T-cell (primary cell): ENCODE measurements at places on chromosomes 12 and 14. TPM values are rescaled to one million over a fixed set of nuclear protein-coding genes. Genes with fewer than 3 reads are reported as not detected.

Gene ERBB3
- 9.7 TPM for total RNA-seq

- H3K27ac ChIP-seq, result no peak overlapping the region
- no peak overlapping the region for H3K4me3 ChIP-seq
- no peak for DNase-seq
- H3K36me3 ChIP-seq, result peaks cover 3% of the 10 kb centered on the region
- H3K4me1 ChIP-seq, result no peaks in the 10 kb centered on the region
Measured at GRCh38 chr12:123019841-123020138, 39.3 kb downstream of the ARL6IP4 start.

- peak overlapping the region; percentile 85 for H3K27ac ChIP-seq
- H3K4me1 ChIP-seq, result peaks cover 16% of the 10 kb centered on the region
- H3K27me3 ChIP-seq, result no peaks in the 10 kb centered on the region
- peak overlapping the region; percentile 27 for H3K4me3 ChIP-seq
Measured at GRCh38 chr14:101705733-101706508, 55.6 kb upstream of the PPP2R5C start.

- H3K27me3 ChIP-seq, result no peaks in the 10 kb centered on the region
- H3K36me3 ChIP-seq, result peaks cover 11% of the 10 kb centered on the region
- peak overlapping the region; percentile 77 for H3K27ac ChIP-seq
- no peak for DNase-seq
- peaks cover 69% of the 10 kb centered on the region for H3K4me1 ChIP-seq
Measured at GRCh38 chr14:61439779-61440418, 118.5 kb downstream of the PRKCH start.

DNA sequence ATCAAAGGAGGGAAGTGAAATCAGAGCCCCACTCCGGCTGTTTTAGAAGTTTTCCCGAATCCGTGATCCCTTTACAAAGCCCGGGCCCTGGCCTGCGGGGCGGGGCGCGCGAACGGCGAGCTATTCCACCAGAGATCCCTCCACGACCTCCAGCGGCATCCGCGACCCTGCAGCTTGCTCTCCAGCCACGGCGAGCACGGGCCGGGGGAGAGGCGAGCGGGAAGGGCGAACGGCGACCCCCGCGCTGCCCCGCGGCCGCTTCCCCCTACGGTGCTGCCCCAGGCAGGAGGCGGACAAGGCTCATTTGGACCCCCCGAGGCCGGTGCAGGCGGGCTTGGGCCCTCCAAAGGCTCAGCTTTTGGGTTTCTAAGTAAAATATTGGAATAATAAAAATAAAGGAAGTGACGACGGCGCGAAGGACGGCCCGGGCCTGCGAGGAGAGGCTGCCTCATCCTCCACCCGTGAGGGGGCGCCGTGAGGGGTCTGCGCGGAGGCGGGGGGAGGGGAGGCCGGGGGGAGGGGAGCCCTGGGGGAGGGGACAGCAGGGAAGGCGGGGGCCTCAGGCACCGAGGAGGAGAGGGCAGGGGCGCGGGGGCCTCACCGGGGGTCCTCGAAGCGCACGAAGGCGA is 613 bp downstream of the SRSF9 start:
- DNase-seq, result no peak
- peaks cover 10% of the 10 kb centered on the region for H3K4me1 ChIP-seq
- peak overlapping the region; percentile 89 for H3K4me3 ChIP-seq
- H3K36me3 ChIP-seq, result peaks cover 24% of the 10 kb centered on the region
- H3K27ac ChIP-seq, result peak overlapping the region; percentile 40
- H3K27me3 ChIP-seq, result no peaks in the 10 kb centered on the region

- DNase-seq, result no peak
- no peaks in the 10 kb centered on the region for H3K4me1 ChIP-seq
- H3K27ac ChIP-seq, result no peak overlapping the region
Measured at GRCh38 chr12:21073129-21073528, 57.9 kb upstream of the SLCO1B1 start.

Gene PLCZ1
- total RNA-seq, result not detected

DNA sequence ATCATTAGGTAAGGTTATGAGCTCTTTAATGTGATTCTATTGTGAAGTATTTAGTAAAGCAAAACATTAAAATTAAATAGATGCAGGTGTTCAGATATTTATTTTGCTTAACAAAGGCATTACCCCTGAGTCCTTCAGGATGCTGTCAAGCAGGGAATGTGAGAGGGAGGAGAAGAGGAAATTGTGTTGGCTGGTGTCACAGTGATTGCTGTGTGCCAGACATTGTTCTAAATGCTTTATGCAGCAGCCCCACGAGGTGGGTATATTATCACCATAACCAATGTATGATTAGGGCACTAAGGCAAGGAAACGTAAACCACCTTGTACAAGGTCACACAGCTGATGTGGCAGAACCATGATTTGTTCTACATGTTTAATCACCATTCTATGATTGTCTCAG is 80.1 kb downstream of the STAB2 start:
- H3K4me3 ChIP-seq, result no peak overlapping the region
- no peaks in the 10 kb centered on the region for H3K36me3 ChIP-seq
- H3K27ac ChIP-seq, result no peak overlapping the region
- H3K4me1 ChIP-seq, result no peaks in the 10 kb centered on the region

DNA sequence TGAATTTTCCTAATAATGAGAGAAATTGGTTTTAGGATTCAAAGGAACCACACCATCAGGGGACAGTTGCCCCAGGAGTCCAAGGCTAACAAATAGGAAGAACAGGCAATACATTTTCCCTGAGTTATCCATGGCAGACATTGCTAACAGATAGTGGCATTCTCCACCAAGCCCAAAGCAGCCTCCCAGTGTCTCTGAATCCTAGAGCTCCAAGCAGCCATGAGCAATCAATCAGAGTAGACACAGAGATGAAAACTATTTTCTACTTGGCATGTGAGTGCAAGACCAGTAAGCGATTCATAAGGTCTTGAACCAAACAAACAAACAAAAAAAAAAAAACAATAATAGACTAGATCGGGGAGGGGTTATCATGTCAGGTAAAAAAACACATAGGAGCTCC is 515.7 kb downstream of the MED13L start:
- H3K36me3 ChIP-seq, result no peaks in the 10 kb centered on the region
- no peaks in the 10 kb centered on the region for H3K4me1 ChIP-seq
- DNase-seq, result no peak
- no peak overlapping the region for H3K27ac ChIP-seq
- peaks cover 2% of the 10 kb centered on the region for H3K27me3 ChIP-seq

Gene NTN4
- 3.4 TPM for total RNA-seq

- peaks cover 3% of the 10 kb centered on the region for H3K4me1 ChIP-seq
- no peak overlapping the region for H3K27ac ChIP-seq
- DNase-seq, result no peak
- H3K4me3 ChIP-seq, result no peak overlapping the region
Measured at GRCh38 chr12:7039403-7039802, 21.1 kb upstream of the C1S start.

DNA sequence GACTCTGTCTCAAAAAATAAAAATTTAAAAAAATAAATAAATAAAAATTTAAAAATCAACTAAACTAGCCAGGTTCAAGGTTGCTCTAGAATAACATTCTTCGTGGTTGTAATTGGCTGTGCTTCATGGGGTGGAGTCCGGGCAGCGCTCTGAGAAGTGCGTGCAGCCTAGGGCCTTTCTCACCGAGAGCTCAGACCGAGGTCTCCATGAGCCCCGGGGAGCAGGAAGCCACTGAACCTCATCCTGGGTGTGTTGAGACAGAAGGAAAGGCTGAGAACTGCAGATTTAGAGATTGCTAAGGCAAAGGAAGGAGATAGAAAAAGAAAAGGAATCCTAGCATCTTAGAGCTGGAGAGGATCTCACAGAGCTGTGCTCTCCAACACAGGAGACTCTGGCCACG is 14.7 kb downstream of the P2RX4 start:
- peak; percentile 46 for DNase-seq
- no peak overlapping the region for H3K4me3 ChIP-seq
- peaks cover 20% of the 10 kb centered on the region for H3K36me3 ChIP-seq

DNA sequence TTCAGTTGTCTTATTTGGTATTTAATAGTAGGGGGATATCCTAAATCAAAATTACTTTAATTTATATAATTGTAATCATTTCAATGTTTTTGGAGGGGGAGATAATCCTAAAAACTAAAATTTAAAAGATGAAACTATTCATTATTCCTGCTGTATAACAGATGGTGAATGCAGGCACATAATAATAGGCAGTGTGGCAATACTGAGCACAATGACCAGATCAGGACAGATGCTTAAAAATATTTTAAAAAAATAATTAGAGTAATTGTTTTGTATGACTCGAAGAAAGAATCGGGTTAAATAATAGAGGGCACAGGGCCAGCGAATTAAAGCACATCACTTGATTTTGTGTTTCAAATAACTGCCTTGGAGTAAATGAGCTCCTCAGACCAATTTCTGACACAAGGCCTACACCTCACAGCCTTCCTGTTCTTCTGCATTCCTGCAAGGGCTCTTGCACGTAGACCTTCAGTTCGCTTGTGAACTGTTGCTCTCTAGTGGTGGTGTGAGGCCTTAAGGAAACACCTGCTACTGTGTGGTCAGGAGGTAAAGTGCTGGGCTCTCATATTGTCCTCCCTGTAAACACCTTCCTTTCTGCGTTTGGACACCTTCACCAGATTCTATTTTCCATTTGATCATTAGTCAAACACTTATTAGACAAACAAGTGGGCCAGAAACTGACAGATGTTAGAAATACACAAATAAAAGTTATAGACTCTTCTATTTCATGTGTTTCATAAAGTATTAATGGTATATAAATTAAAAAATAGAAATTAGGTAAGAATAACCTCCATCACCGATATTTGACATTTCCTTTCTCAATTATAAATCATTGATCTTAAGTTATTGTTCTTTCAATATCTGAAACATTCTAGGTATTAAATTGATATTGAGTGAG is 29.3 kb upstream of the KLRF1 start:
- H3K27me3 ChIP-seq, result no peaks in the 10 kb centered on the region
- peaks cover 10% of the 10 kb centered on the region for H3K4me1 ChIP-seq
- H3K4me3 ChIP-seq, result no peak overlapping the region
- no peaks in the 10 kb centered on the region for H3K36me3 ChIP-seq
- peak overlapping the region; percentile 54 for H3K27ac ChIP-seq

- no peak overlapping the region for H3K27ac ChIP-seq
- H3K4me3 ChIP-seq, result no peak overlapping the region
- no peaks in the 10 kb centered on the region for H3K4me1 ChIP-seq
- DNase-seq, result no peak
Measured at GRCh38 chr14:82412545-82412944, 878.9 kb upstream of the SEL1L start.

DNA sequence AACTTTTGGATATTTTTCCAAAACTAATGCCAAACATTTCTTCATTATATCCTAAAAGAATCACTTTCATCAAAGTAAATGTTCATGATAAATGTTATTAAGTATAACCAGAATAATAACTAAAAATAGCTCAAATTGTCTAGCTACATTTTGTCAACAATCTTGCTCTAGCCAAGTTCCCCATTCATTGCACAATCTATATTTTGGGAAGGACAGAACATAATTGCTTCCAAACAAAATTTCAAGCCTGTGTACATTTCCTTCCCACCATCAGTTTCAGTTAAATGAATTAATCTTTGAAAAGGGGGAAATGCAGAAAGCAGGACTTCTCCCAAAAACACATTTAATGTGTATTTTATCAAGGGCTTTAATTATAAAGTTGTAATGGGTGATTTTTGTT is 98.0 kb upstream of the PLEKHG7 start:
- H3K36me3 ChIP-seq, result no peaks in the 10 kb centered on the region
- no peak for DNase-seq
- H3K4me1 ChIP-seq, result no peaks in the 10 kb centered on the region

Gene KRT79
- total RNA-seq, result not detected

DNA sequence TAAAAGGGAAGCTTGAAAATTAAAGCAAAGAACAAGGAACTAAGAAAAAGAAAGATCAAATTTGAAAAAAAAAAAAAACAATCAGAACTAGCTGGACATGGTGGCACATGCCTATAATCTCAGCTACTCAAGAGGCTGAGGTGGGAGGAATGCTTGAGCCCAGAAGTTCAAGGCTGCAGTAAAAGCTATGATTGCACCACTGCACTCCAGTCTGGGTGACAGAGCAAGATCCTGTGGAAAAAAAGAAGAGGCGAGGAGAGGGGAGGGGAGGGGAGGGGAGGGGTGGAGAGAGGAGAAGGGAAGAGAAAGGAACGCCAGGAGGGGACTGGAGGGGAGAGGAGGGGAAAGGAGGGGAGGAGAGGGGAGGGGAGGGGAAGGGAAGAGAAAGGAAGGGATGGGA is 43.0 kb downstream of the EEA1 start:
- DNase-seq, result no peak
- H3K36me3 ChIP-seq, result peaks cover 5% of the 10 kb centered on the region
- no peaks in the 10 kb centered on the region for H3K4me1 ChIP-seq

DNA sequence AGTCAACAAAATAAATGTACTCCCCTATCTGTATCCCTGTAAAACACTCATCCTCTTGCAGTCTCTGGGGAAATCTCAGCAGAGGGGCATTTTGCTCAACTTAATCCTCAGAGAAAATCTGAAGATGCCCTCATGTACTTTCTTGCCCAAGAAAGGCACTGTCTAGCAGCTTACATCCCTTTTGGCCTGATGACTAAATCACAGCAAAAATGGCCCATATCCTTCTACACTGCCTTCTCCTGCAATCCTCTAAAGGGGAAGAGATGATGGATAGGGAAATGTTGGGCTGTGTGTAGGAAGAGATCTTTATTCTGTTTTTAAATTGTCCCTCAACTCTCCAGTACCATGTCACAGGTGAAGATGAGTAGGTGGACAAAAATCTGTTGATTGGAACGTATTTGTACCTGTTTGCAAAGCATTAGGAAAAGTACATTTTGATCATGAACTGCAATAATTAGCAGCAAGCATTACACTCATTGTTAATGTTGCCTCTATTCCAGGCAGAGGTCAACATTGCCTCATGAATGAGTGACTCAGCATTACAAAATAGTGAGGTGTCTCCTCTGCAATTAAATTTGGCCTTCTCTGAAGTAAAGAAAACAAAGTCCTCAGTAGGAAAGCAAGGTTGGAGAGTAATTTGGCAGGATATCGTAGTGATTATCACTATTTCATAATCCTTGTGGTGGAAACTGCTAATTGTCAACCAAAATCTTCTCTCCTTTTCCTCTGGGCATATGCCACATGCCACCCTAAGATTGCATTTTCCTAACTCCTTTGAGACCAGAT is 172.4 kb upstream of the CAND1 start:
- H3K36me3 ChIP-seq, result no peaks in the 10 kb centered on the region
- no peaks in the 10 kb centered on the region for H3K27me3 ChIP-seq
- no peaks in the 10 kb centered on the region for H3K4me1 ChIP-seq
- no peak overlapping the region for H3K27ac ChIP-seq
- H3K4me3 ChIP-seq, result no peak overlapping the region

Gene CEP83
- total RNA-seq, result 14.6 TPM

- peaks cover 37% of the 10 kb centered on the region for H3K27me3 ChIP-seq
- no peak overlapping the region for H3K4me3 ChIP-seq
- DNase-seq, result no peak
- H3K27ac ChIP-seq, result no peak overlapping the region
- no peaks in the 10 kb centered on the region for H3K36me3 ChIP-seq
Measured at GRCh38 chr12:2320841-2321240, 268.1 kb downstream of the CACNA1C start.

DNA sequence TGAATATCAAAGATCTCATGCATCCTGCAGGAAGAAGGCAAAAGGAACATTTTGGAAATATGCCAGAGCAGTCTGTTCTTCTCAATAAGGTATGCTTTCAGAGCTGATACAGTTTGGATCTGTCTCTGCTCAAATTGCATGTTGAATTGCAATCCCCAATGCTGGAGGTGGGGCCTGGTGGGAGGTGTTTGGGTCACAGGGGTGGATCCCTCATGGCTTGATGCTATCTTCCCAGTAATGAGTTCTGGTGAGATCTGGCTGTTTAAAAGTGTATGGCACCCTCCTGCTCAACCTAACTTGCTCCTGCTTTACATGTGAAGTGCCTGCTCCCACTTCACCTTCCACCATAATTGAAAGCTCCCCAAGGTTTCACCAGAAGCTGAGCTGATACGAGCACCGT is 76.6 kb downstream of the RIN3 start:
- no peak for DNase-seq
- H3K27ac ChIP-seq, result no peak overlapping the region
- no peaks in the 10 kb centered on the region for H3K27me3 ChIP-seq
- no peaks in the 10 kb centered on the region for H3K36me3 ChIP-seq
- no peak overlapping the region for H3K4me3 ChIP-seq

Gene DHRS2
- total RNA-seq, result 0.82 TPM

Gene CPNE8
- total RNA-seq, result 1.8 TPM
